ENCODE measurements at places on chromosomes 5 and 9. TPM values are rescaled to one million over a fixed set of nuclear protein-coding genes. Genes with fewer than 3 reads are reported as not detected.
A peak's percentile ranks its signal among the peaks of the same experiment; 100 is the strongest.

- DNase-seq: no peak
Measured at GRCh38 chr5:118548761-118549720, 439.3 kb downstream of the DTWD2 start.

DNA sequence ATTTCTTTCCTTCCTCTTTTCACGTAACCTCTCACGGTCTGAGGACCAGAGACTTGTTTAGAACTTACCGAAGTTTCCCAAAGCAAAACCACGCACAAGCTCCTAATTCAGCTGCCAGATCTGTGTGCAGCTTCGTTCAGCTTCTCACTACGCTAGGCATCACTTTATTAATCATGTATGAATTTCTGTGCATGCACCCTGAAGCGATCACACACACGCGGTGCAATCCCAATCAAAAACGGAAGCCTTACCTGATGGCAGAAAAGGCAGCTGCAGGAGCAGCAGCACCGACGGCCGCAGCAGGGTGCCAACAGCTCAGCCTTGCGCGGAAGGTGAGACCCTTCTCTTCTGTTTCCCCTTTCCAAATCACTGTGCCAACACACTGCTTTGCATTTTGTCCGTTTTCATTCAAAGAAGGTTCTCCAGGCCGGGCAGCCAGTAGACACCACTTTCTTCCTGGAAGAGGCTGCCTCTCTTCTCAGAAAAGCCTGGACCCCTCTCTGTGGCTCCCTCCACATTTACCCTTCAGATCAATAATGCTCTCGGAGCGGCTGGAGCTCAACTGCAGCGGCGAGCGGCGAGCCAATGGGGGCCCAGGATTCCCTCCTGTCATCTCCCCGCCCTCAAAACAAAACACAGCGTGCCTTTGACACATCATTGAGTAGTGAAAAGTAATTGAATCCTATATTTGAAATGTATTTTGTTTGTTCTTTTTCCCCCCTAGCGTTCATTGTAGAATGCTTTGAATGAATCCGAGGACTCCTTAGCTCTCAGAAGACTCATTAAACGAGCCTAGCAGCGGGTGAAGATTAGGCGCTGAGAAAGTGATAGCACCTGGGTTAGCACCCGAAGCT is at the start of gene CDH12:
Gene CDH12, minus strand, starts transcription at position 538 of the 854 bp plus-strand sequence.
- DNase-seq: no peak

GRCh38 chr5:117776977-117777376 is 1202.4 kb upstream of the SEMA6A start:
- no peak for DNase-seq

GRCh38 chr9:95435074-95435728 is 81.6 kb downstream of the PTCH1 start:
- DNase-seq: no peak

- DNase-seq: no peak
Measured at GRCh38 chr5:40442346-40442745, 237.4 kb upstream of the PTGER4 start.

DNA sequence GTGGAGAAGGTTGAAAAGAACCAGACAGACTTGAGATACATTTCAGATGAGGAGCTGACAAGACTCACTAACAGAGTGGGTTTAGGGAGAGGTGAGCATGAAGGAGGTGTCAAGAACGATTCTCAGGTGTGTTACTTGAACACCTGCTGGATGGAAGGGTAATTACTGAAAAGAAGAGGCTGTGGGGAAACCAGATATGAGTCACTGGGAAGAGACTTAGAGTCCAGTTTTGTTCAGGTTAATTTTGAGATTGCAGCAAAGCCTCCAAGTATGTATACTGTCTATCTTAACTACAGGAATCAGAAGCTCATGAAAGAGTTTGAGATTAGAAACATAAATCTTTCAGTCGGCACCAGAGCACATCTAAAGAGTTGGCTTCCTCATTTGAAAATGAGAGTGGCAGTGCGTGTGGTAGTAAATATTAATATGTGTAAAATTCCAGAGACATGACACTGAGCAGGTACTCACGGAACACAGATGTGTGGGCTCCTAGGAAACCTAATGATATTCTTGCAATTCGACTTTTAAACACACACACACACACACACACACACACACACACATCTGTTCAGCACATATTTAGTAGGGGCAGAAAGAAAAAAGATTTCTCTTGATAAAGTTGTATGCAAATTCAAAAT is 197.1 kb downstream of the CDH18 start:
- DNase-seq: no peak

DNA sequence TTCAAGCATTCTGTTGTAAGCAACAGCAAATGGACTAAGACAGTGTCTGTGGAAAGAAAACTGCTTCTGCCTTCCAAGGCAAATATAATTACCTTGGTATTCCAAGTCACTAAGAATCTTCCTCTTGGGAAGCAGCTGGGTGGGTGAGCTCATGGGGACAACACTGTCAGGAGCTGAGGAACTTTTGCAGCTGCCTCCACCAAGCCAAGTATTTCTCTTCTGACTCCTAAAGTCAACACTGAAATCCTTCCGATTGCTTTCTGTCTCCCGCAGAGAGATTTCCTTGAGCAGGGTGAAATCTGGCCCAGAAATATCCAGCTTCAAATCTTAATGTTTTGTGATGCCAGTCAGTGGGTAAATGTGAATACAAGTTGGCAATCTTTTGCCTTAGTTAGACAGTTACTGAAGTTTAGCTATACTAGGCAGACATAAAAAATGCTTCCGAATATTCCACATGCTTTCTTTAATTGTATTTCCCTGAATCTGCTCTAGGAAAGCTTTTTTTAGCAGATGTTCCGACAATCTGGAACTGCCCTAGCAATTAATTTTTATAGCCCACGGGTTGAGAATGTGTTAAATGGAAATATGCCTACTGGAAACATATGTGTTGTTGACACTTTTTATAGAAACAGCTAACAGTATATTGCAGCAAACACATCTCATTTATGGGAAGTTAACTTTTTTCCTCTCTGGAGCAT is 369.9 kb upstream of the DAB2 start:
- peak; percentile 5 for DNase-seq

DNA sequence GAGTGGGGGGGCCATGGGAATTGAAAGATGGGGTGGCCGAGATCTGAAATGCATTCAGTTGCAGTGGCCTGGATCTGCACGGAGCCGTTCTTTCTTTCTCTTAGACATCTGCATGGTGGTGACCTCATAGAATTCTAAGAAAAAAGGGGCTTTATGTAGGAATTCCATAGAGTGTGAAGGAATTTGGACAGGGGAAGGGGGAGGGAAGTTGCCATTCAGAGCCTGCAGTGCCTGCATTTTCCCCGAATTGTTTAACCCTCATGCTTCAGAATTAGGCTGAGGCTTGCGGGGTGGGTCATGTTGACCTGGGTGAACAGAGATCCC is 4.9 kb downstream of the NEK6 start:
- no peak for DNase-seq

GRCh38 chr5:74288038-74288437 is 352.5 kb downstream of the ENC1 start:
- DNase-seq: no peak

DNA sequence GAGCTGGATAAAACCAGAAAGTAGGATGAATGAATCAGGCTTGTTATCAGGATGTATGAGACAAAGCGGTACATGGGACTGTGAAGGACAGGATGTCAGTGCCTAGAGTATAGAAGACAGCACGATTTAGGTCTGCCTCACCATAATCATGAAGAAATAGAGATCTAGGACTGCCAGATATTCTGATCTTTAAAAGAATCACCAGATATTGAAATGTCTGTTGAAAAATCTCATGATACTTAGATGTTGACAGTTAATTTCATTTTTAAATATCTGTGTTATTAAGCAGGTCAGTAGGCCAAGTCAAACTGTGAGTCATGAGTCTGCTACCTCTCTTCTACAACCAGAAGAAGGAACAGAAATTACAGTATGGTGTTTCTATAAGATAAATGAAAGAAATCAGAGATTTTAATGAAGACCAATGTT is 65.0 kb downstream of the ST8SIA4 start:
- no peak for DNase-seq

- peak; percentile 98 for DNase-seq
Measured at GRCh38 chr9:134434894-134435506, 108.7 kb downstream of the RXRA start.

GRCh38 chr5:96569332-96569731 is 92.8 kb upstream of the CAST start:
- no peak for DNase-seq

DNA sequence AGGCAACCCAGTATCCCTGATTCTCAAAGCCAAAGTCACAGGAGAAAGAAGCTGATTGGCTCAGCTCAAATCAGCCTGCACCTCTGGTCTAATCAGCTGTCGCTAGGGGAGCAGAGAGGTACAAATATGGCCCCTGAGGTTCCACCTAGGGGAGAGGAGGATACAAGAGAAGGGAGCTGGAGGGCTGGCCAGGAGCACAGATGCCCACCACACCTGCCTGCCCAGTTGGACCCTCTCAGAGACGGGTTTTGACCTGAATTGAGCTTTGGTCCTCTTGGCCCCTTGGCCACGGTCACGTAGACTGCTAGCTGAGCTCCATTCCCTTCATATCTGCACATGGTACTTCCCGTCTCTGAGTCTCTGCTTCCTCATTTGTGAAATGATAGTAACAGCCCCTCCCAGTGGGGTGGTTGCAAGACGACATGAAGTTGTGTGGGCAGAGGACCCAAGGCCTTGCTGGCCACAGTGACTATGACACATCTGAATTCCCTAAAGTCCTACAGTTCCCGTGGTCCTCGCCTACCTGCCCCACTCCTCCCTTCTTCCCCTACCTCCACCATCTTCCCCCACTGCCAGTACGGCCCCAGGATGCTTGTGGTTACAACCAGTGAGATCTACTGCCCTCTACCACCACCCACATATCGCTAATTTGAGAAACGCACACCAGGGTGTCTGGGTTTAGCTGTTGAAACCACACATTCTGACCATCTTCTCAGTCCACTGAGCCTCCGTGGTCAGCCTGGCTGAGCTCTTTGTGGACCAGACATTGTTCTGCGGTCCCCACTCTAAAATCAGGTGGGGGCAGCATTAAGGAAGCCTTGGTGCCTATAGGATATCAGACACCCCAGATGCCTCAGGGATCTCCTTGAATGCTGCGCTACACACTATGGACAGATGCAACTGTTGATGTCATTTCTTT is 60.3 kb upstream of the NEK6 start:
- no peak for DNase-seq

DNA sequence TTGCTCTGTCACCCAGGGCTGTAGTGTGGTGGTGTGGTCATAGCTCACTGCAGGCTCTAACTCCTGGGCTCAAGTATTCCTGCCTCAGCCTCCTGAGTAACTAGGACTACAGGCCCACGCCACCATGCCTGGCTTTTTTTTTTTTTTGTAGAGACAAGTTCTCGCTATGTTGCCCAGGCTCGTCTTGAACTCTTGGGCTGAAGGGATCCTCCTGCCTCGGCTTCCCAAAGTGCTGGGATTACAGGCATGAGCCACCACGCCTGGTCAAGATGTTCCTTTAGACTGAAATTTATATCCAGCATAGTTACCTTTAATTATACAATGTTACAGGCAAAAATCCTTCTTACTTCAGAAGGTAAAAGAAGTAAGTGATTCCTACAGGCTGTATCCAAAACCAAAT is 1.6 kb upstream of the DNAJC21 start:
- no peak for DNase-seq

DNA sequence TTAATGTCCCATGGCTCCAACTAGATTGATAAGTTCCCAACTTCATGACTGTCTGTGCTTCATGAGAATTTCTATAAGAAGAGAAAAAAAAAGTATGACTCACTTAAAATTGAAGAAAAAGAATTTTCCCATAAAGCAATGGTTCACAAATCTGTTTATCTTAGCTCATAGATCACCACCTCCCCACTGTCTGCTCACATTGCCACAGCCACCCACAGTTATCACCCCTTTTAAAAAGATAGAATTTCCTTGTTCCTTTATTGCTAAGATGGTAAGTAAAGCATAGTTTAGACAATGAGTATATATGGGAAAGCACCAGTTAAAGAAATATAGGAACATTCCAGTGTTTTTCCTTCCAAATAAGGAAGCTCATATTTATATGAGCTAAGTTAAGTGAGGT is 67.1 kb downstream of the ALDH7A1 start:
- no peak for DNase-seq

- DNase-seq: no peak
Measured at GRCh38 chr5:87298692-87299362, 31.1 kb downstream of the RASA1 start.

DNA sequence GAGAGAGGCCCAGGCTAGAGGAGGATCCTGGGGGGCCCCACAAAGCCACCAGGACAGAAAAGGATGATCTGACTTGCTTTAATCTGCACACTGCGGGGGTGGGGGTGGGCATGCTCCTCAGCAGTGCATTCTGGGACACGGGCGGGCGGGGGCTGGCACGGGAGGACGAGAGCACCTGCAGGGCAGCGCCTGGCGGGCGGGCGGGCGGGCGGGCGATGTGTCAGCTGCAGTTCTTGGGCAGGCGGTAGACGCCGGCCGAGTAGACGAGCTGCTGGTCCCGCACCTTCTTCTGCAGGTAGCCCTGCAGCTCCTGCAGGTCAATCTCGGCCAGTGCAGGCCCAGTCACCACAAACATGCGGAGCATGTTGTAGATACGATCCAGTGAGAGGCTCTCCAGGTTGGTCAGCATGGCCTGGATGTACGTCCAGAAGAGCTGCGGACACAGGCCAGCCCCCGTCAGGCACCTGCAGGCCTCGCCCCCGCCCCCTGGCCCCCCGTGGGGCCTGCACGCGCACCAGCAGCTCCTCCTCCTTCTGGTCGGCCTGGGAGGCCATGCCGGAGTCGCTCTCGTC is 3.0 kb upstream of the TMEM210 start:
- no peak for DNase-seq

GRCh38 chr9:68832861-68833518 is 128.0 kb downstream of the PIP5K1B start:
- no peak for DNase-seq

GRCh38 chr5:67619235-67619634 is 422.6 kb upstream of the CD180 start:
- DNase-seq: no peak

- DNase-seq: no peak
Measured at GRCh38 chr5:120706877-120707276, 242.8 kb downstream of the PRR16 start.

DNA sequence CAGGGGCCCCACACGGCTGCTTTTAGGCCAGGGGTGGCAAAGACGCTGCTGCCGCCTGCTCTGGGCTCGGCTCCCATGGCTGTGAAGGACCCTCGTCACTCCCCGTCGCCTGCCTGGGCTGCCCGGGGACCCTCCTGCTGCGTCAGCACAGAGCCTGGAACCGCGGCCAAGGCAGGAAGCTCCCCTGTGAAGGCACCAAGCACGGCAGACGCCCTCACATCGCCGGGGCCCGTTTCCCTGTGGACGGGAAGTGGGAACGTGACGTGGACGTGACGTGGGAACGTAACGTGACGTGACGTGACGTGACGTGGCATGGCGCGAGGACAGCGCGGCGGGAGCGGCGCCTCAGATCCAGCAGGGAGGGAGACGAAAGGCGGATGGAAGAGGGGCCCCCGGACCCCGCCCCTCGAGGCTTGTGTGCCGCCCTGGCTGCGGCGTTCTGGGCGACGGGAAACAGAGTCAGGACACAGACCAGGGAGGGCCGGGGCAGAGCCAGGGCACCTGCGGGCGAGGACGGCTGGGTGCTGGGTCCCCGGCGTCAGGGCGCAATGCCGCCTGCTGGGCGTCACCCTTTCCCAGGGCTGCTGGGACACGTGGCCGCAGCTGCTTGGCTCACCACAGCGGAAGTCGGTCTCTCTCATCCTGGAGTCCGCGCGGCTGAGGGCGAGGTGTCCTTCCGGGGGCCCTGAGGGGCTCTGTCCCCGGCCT is 53.1 kb downstream of the MRPL36 start:
- no peak for DNase-seq

- no peak for DNase-seq
Measured at GRCh38 chr9:134231767-134232166, 67.4 kb upstream of the RNU6ATAC start.

Gene PSAT1
- polyA plus RNA-seq: 81.7 TPM

Gene PDGFRB
- polyA plus RNA-seq: 143 TPM

Gene CDC20B
- polyA plus RNA-seq: 0.72 TPM

Gene STPG3
- 2.3 TPM for polyA plus RNA-seq

Gene IFNA2
- polyA plus RNA-seq: not detected

Gene PRR16
- 2.8 TPM for polyA plus RNA-seq

Gene PAEP
- not detected for polyA plus RNA-seq
